A549 treated with DMSO at 1 μM for 4 hours (cell line): ENCODE measurements at places on chromosomes 13 and 19. TPM values are rescaled to one million over a fixed set of nuclear protein-coding genes. Genes with fewer than 3 reads are reported as not detected.

The ZNF699 gene
- total RNA-seq: 0.95 to 1.9 TPM (median 1.5 TPM) in 5 replicates

The SLC44A2 gene
- 5.4 to 8.1 TPM (median 6.6 TPM) in 5 replicates for total RNA-seq

The ZNF730 gene
- not detected in 5 replicates for total RNA-seq

The CGB2 gene
- total RNA-seq: 0.22 to 0.41 TPM (median 0.35 TPM) in 3 of 5 replicates, not detected in the others

The FCER2 gene
- not detected in 5 replicates for total RNA-seq

The LGALS7B gene
- total RNA-seq: 0.44 to 0.51 TPM in 2 of 5 replicates, not detected in the others

The RPS15 gene
- 1,625 to 1,906 TPM (median 1,687 TPM) in 5 replicates for total RNA-seq

The RDH13 gene
- 16.7 to 21.1 TPM (median 20.7 TPM) in 5 replicates for total RNA-seq

The ZNF844 gene
- not detected in 5 replicates for total RNA-seq

The TMEM255B gene
- 0.65 to 1.0 TPM (median 0.70 TPM) in 5 replicates for total RNA-seq

The REEP6 gene
- 3.7 to 5.9 TPM (median 4.9 TPM) in 5 replicates for total RNA-seq

The GPR18 gene
- not detected in 5 replicates for total RNA-seq

The GJB6 gene
- total RNA-seq: 0.05 TPM in 1 of 5 replicates, not detected in the others

The ALOX5AP gene
- 2.4 to 2.8 TPM (median 2.7 TPM) in 5 replicates for total RNA-seq

The PEX11G gene
- 1.7 to 2.3 TPM (median 1.9 TPM) in 5 replicates for total RNA-seq

The MTUS2 gene
- 0.01 TPM in 2 of 5 replicates, not detected in the others for total RNA-seq

The ZNF234 gene
- 1.8 to 3.3 TPM (median 2.7 TPM) in 5 replicates for total RNA-seq

The JOSD2 gene
- 60.9 to 87.3 TPM (median 69.0 TPM) in 5 replicates for total RNA-seq

The WTIP gene
- total RNA-seq: 24.9 to 32.8 TPM (median 32.0 TPM) in 5 replicates

The ZSCAN22 gene
- 2.1 to 3.3 TPM (median 2.9 TPM) in 5 replicates for total RNA-seq
